Fibroblast of the conjunctiva (primary cell): ENCODE measurements at places on chromosomes 3 and 15.

GRCh38 chr3:139236336-139236735 lies 107.5 kb upstream of the MRPS22 start:
- no peak for DNase-seq

DNA sequence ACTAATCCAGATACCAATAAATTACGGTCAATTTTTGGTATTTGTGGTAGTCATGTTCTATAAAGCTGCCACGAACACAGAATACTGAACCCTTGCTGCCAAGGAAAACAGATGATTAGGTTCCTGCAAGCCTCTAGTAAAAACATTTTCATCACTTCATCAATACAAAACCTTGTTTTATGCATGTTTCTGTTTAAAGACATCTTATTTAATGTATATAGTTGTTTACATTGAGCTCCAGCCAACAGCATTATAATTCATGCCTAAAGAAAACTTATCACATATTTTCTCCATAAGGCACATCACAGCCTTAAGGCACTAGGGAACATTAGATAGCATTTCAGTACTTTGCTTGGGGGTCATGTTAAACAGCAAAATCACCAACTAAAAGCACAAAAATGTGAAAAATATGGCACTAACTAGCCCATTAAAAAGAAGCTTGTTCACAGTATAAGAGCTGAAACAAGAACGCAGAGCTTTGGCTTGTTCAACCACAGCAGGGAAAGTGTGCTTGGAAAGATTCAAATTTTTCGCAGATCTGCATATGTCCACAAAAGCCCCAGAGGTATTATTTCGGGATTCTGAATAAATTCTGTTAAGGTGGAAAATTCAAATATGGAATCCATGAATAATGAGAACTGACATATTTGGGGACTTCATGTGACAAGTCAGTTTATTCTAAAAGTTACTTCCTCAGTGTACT lies 27.7 kb downstream of the POLQ start:
- DNase-seq: no peak

DNA sequence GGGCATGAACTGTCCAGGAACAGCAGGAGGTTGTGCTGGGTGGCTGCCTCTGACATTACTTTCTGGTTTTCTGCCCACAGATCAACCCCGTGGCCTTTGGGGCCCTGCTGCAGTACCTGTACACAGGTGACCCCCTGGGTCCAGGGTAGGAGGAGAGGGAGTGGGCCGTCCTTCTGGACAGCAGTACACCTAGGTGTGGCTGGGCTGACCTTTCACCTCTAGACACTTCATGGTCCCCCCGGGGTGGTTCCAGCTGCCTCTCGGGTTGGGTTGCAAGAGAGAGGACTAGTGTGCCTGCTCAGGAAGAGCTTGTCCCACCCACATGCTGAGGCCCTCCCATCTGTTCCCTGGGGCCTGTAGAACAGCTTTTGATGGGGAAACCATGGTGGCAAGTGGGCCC lies 3.7 kb downstream of the ABTB1 start:
- DNase-seq: no peak

- DNase-seq: no peak
These were observed 64.2 kb upstream of the CHL1 start for GRCh38 chr3:132378-132777.

- no peak for DNase-seq
These were observed 30.7 kb upstream of the SNRK start for GRCh38 chr3:43255662-43256061.

DNA sequence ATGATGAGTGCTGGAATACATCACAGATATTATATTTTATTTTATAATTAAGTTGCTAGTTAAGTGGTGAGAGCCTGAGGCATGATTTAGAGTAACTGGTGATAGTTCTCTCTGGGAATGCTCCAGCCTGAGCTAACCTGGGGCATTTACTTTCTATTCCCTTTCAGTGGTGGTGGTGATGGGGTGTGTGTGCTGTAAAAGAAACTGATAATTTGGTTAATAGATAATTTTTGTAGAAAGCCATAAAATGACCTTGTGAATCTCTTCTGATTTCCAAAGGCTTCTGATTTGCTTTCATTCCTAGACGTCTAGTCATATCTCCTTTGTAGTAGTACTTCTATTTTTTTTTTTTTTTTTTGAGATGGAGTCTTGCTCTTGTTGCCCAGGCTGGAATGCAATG lies 46.8 kb upstream of the DPPA4 start:
- no peak for DNase-seq

DNA sequence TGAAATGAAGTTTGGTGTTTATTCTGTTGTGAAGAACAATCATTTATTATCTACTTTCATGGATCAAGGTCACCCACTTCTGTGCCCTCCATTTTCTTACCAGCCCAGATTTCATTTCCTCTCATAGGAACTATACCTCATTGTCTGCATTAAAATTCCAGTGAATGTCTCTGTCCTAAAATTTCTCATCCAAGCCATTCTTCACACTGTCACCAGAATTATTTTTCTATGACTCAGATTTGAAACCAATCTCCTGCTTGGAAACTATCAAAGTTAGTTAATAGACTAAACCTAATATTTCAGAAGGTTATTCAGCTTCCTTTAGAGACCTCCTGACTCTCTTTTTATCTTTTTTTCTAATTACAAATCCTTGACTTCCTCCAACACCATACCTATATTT lies 364.1 kb upstream of the CBLB start:
- no peak for DNase-seq

DNA sequence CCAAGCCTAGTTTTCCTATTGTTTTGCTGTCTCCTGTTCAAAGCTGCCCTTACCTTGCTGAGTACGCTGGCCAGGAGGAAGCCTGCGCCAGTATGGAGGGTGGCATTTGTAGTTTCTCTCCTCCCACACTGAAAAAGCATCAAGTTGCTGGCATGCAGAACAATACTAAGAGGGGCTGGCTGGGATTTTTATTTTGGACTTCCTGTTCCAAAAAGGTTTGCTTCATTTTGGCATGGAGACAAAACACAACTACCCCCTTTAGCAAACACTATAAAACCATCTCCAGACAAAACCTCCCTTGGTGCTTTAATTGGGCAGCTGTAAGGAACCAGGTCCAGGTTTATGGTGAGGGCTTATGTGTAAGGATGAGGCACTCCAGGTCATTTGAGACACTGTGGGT lies 457.6 kb downstream of the PDCD6IP start:
- no peak for DNase-seq

DNA sequence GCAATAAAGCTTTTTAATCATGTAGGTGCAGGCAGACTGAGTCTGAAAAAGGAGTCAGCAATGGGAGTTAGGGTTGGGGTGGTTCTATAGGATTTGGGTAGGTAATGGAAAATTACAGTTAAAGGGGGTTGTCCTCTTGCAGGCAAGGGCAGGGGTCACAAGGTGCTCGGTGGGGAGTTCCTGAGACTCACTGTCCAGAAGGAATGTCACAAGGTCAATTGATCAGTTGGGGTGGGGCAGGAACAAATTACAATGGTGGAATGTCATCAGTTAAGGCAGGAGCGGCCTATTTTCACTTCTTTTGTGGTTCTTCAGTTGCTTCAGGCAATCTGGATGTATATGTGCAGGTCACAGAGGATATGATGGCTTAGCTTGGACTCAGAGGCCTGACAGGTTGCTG lies 13.9 kb downstream of the CCR5AS start:
- DNase-seq: no peak

GRCh38 chr3:116443191-116443661 lies 2.1 kb downstream of the LSAMP start:
- no peak for DNase-seq

- no peak for DNase-seq
These were observed 91.7 kb downstream of the DIPK2A start for GRCh38 chr3:144063306-144063705.

DNA sequence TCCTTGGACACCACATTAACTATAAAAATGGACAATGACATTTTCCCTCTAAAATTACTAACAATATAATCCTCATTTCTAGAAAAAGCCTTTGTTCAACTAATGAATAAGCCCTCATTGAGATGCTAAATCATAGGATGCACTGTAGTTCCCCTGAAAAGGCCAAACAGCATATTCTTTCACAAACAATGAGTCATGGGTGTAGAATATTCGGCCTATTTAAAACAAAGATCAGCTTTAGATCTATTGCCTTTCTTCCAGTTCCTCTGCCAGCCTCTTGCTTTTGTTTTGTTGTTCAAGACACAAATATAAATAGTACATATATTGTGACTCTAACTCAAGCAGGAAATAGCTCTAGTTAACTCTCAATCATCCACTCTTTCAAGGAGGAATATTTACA lies 82.5 kb downstream of the ADAM10 start:
- peak; percentile 4 for DNase-seq

DNA sequence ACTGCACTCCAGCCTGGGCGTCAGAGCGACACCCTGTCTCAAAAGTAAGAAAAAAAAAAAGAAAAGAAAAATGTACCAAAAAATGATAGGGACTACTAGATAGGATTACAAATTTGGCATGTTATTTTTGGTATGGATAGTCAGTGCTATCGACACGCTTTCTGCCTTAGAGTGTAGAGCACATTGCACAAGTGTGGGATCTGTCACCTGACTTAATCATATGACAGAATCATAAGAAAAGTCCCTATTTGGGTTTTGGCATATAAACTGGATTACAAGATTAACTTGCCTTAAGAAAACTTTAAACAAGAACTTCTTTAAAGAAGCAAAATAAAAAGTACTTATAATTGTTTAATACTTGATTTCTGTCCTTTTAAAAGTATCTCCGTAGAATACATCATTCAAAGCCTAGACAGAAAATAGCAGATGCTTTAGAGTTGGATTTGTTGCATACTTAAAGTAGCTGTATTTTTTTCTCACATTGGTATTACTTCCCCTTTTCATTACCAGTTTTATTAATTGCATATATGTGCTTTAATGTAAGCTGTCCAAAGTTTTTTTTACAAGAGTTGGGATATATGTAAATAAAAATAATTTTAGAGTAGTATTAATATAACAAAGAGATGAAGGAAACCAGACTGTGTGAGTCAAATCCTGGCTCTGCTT lies 7.8 kb downstream of the ATP6V1A start:
- DNase-seq: no peak

GRCh38 chr3:119643528-119643927 lies 16.9 kb downstream of the POPDC2 start:
- no peak for DNase-seq

- DNase-seq: peak; percentile 53
These were observed 38.3 kb downstream of the CPN2 start for GRCh38 chr3:194312743-194313281.

- no peak for DNase-seq
These were observed 121.5 kb upstream of the TSPAN3 start for GRCh38 chr15:77192451-77192850.

DNA sequence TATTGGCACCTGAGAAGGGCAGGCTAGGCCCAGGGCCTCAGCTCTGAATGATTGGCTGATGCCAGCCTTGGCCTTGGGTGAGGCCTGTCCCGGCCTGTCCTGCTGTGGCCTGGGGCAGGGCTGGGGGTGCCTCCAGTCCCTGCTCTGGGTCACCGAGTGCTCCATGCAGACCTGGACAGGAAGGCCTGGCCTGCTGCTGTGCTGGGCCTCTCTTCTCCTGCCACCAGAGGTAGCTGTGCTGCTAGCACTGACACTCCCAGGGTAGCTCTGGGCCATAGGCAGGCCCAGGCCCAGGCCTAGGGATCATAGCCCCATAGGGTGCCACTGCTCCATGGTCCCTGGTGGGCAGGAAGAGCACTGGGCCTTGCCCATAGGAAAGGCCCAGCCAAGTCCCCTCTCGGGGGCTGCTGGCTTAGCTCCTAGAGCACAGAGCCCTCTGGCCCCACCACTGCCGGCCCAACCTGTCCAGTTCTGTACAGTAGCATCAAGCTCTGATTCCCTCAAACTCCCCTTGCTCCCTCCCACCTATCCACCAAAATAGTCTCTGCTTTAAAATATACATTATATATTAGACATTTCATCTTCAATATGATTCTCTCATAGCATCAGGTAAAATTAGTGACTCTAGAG lies 18.2 kb downstream of the ABTB1 start:
- DNase-seq: peak; percentile 32

DNA sequence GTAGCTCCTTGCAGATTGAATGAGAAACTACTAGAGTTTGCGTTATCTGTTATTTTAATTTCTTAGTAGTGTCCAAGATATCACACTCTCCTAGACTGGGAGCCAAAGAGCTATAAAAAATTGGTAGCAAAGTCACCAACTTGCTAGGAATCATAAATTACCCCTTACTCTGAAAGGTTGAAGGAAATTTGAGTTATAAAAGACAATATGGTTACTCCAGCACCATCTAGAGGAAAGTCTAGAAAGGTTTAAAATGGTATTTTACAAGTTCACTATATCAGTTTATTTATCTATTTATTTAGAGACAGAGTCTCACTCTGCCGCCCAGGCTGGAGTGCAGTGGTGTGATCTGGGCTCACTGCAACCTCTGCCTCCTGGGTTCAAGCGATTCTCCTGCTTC lies 121.6 kb downstream of the RBPMS2 start:
- DNase-seq: peak; percentile 14

DNA sequence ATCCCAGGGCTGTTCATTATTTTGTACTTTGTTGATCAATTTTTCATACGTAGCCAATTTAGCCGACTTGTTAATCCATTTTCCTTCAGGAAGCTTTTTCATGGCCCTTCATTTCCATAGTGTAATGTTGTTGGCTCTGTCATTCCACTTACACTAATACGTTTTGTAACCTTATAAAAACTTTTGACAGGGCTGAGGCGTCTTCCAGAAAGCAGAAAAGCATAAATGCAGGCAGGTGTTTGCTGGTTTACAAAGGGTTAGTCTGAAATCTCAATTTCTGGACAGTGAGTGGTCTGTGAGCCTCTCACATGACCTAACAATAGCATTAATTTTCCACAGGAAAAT lies 444.0 kb downstream of the OTOL1 start:
- DNase-seq: no peak
